Caco-2 (cell line): ENCODE measurements at places on chromosomes 5 and 9.

DNA sequence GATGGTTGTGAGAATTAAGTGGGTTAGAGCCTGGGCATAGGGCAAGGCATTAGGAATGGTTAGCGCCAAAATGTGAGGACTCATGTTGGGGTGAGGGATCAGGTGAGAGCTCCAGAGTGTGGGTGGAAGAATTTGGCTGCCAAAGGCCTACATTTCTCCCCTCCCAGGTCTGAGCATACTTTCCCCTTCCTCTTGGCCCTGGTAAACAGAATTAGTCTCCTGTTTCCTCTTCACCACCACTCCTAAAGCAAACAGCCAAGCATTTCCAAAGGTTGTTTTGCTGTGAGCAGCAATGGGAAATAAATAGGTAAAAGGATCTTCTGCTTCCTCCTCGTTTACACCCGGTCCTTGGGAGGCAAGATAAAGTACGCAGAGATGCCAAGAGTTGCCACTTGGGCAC, 132.5 kb downstream of the ZSWIM6 start:
- DNase-seq = no peak

- DNase-seq = no peak
Measured at GRCh38 chr5:146533882-146534281, 17.9 kb upstream of the GPR151 start.

DNA sequence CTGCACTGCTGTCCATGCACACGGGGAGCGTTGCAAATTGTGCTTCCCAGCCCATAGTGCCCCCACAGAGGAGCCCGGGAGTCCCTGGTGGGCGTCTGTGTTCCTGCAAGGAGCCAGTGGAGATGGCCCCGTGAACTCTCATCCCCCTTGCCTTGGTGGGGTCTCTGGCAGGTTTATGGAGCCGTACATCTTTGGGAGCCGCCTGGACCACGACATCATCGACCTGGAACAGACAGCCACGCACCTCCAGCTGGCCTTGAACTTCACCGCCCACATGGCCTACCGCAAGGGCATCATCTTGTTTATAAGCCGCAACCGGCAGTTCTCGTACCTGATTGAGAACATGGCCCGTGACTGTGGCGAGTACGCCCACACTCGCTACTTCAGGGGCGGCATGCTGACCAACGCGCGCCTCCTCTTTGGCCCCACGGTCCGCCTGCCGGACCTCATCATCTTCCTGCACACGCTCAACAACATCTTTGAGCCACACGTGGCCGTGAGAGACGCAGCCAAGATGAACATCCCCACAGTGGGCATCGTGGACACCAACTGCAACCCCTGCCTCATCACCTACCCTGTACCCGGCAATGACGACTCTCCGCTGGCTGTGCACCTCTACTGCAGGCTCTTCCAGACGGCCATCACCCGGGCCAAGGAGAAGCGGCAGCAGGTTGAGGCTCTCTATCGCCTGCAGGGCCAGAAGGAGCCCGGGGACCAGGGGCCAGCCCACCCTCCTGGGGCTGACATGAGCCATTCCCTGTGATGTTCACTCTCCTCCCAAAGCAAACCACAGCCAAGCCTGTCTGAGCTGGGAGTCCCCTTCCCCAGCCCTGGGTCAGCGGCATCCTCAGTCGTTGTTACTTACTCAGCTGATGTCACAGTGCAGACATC, 3.1 kb downstream of the MRPS2 start:
- DNase-seq = no peak

- no peak for DNase-seq
Measured at GRCh38 chr9:101073122-101073521, 44.6 kb downstream of the PLPPR1 start.

GRCh38 chr5:77972469-77973252, 196.5 kb upstream of the TBCA start:
- DNase-seq = no peak

GRCh38 chr5:15522187-15522520, 22.2 kb downstream of the FBXL7 start:
- no peak for DNase-seq

DNA sequence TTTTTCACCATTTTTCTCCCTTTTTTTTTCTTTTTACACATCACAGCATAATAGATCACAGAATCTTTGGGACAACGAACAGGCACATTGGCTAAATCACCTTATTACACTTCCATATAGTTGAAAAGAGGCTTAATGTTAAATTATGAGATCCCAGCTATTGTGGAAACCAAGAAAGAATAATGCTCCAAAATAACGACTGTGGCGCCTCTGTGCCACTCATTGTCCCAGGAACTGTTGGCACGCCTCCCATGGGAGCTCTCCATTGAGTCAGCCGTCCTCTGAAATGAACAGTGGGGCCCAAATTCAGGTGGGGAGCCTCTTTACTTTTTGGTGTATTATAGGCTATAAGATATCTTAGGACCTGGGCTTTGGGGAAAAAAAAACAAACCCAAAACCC, 82.2 kb upstream of the NFIB start:
- DNase-seq = no peak

DNA sequence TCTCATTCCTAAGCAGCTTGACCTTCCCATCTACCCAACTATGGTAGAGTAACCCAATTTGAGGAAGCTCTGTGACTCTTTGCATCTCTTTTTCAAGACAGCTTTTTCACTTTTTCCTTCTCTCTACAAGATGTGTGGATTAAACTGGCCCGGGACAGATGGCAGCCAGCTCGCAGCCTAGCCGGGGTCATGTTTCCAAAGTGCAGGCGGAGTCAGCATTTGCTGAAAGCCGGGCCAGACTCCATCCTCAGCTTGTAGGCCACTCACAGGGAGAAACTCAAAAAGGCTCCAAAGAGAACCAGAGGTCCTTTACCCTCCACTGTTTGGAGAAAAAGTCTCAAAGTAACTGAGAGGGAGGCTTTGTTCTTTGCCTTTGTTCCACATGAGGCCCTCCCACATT, 286.8 kb upstream of the PANK3 start:
- no peak for DNase-seq

- no peak for DNase-seq
Measured at GRCh38 chr5:113090336-113091106, 113.9 kb downstream of the DCP2 start.

DNA sequence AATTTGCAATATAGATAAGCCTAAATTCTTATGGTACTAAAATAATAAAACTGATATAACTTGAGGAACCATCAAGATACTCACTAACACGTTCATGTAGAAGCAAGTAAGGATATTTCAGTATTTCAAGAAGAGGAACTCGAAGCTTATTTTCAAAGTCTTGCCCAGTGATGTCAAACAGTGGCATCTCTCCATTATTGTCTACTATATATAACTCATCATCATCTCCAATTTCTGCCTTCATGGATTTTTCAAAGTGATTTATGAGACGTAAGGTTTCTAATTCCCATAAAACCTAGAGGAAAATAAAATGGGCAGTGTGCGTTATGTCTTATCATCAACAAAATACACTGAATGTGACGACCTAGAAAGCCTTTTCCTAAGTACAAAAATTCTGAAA, 8.6 kb downstream of the SETX start:
- DNase-seq = no peak

DNA sequence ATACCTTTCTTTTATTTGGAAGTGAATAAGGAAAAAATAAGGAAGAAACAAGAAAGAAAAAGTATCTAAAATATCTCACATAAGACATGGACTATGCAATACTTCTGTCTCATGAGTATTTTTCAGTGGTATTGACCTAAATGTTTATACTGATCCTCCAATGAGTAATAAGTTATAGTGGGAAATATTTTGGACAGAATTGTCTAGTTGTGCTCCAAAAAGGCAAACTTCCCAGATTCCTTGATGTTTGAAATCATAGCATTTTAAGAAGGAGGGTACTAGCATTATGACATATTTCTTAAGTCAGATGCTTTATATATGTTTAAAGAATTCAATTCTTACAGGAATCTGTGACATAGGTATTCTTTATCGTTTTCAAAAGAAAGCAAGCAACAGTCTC, 34.5 kb upstream of the BASP1 start:
- no peak for DNase-seq

DNA sequence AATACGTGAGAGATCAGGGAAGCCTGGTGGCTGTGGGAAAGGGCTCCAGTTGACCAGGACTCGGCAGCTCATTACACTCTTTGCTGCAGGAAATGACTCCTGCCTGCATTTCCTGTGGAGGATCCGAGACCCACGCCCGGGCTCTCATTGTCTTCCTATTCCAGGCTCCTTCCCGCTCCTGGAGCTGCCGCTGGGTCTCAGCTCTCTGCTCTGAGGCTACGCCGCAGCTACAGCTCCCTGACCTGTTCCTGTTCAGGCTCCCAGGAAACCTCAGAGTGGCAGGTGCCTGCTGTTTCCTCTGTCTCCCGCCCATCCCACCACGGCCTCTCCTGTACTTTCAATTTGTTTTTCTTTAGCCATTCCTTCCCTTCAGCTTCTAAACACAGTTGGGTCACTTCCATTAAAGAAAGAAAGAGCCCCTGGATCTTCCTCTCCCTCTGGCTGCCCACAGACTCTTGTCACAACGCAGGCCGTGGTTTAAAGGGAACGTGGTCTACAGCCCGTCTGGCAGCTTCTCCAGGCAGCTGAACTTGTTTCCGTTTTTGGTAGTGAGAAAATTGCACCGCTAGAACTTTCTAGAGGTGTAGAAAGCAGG, 71.5 kb downstream of the IL6ST start:
- no peak for DNase-seq

DNA sequence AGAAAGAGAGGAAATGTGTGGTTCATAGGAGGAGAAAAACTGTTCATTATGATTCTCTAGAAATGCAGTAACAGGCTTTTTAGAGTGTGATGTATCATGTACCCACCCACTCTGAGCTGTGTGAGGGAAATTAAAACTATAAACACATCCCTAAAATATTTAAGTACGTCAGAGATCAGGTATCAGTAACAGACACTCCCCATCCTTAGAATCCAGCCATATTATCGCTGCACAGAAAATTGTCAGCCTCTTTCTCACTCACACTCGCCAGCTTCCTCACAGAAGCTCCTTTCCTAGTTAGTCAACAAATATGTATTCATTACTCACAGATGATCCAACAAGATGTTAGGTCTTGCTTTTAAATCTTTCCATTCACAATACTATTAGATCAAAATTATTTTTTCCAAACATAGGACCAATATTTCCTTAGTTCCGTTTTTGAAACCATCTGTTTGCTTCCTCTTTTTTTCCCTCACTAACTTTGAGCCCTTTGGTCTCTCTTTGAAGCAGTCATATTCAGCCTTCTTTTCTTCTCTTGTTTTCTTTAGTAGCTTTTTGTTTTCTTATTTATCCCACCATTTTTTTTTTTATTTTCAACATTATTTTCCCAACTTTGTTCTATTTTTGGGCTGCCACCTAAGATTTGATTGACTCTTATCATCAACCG, 13.6 kb upstream of the MAST4 start:
- DNase-seq = no peak

GRCh38 chr5:40587376-40587775, 92.3 kb upstream of the PTGER4 start:
- no peak for DNase-seq

- DNase-seq = no peak
Measured at GRCh38 chr5:74624931-74625505, 15.5 kb downstream of the ENC1 start.

GRCh38 chr9:108783326-108783725, 72.5 kb downstream of the ACTL7B start:
- no peak for DNase-seq

GRCh38 chr5:138805096-138805495, 51.9 kb downstream of the CTNNA1 start:
- DNase-seq = no peak

GRCh38 chr9:126953041-126953809, 38.6 kb downstream of the RALGPS1 start:
- no peak for DNase-seq

DNA sequence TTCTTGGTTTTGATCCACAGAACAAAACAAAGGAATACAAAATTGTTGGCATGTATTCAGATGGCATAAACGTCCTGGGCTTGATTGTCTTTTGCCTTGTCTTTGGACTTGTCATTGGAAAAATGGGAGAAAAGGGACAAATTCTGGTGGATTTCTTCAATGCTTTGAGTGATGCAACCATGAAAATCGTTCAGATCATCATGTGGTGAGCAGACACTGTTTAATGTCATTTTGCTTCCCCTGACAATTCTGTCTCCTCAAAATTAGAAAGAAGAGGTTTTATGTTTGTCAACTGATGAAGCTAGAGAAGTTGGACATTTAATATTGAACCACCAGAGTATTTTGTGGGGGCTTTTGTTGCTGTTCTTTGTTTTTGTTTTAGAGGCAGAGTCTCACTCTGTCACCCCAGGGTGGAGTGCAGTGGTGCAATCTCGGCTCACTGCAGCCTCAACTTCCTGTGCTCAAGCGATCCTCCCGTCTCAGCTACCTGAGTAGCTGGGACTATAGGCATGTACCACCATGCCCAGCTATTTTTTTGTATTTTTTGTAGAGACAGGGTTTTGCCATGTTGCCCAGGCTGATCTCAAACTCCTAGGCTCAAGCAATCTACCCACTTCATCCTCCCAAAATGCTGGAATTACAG, 82.0 kb downstream of the SLC1A1 start:
- DNase-seq = no peak

- DNase-seq = no peak
Measured at GRCh38 chr5:170355601-170356098, 33.5 kb downstream of the KCNMB1 start.

- peak; percentile 75 for DNase-seq
Measured at GRCh38 chr5:139633295-139634027, 14.7 kb upstream of the CXXC5 start.

GRCh38 chr9:137192859-137193258, 4.4 kb downstream of the SSNA1 start:
- no peak for DNase-seq

- no peak for DNase-seq
Measured at GRCh38 chr5:150589862-150590601, 50.4 kb upstream of the SYNPO start.

DNA sequence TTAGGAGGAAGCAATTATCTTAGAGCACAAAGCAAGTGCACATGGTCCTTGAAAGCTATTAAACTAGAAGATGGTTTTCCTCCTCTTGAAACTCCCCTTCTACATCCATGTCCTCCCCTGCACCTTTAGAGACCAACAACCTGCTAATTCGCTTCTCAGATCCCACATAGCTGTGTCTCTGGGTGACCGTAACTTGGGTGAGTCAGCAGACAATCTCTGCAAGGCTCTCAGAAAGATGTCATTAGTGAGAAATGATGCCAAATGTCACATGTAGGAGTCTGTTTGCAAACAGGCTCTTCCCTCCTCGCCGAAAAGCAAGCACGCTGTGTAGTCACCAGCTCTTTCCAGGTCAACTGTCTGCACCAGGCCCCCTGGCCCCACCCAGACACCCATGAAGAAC, 291.8 kb downstream of the SLIT3 start:
- DNase-seq = no peak

GRCh38 chr5:178461004-178461730, 129.0 kb downstream of the COL23A1 start:
- DNase-seq = peak; percentile 83
